ENCODE measurements at places on chromosomes 1 and 21. TPM values are rescaled to one million over a fixed set of nuclear protein-coding genes. Genes with fewer than 3 reads are reported as not detected.
A peak's percentile ranks its signal among the peaks of the same experiment; 100 is the strongest.

The SYT14 gene
- under 0.01 TPM for total RNA-seq

- ATAC-seq = no peak
Measured at GRCh38 chr21:35711661-35712060, 348.7 kb downstream of the SETD4 start.

- peak; percentile 23 for ATAC-seq
Measured at GRCh38 chr21:43348801-43349261, 78.1 kb downstream of the SIK1 start.

The CELSR2 gene
- 12.5 TPM for total RNA-seq

The AQP10 gene
- not detected for total RNA-seq

All from gastroesophageal sphincter (tissue), 4 donors.